ENCODE measurements at places on chromosomes 4 and X.
A peak's percentile ranks its signal among the peaks of the same experiment; 100 is the strongest.

DNA sequence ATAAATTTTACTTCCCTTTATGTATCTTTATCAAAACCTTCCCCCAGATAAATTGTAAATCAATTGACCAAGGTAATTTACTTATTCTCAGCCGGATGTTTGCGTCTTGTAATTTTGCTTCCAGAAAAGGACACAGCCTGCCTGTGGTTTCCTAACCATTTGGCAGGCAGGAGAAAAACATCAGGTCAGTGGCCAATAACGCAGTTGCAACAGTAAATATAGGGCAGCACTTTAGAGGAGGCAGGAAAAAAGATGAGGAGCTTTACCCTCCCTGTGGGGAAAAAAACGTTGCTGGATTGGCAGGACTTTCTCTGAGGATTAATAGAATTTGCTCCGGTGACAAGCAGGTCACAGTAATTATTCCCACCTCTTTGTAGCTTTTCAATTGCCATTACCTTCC is 2618.1 kb downstream of the ARAP2 start:
- no peak for DNase-seq

DNA sequence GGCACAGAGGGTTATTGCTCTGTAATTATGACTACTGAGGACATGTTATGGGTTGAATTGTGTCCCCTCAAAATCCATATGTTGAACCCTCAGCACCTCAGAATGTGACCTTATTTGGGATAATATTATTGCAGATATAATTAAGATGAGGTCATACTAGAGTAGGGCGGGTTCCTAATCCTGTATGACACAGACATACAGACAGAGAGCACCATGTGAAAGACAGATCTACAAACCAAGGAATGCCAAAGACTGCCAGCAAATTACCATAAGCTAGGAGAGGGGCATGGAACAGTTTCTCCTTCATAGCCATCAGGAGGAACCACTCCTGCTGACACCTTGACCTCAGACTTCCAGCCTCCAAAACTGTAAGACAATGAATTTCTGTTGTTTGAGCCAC is 115.2 kb upstream of the OTUD4 start:
- no peak for DNase-seq

DNA sequence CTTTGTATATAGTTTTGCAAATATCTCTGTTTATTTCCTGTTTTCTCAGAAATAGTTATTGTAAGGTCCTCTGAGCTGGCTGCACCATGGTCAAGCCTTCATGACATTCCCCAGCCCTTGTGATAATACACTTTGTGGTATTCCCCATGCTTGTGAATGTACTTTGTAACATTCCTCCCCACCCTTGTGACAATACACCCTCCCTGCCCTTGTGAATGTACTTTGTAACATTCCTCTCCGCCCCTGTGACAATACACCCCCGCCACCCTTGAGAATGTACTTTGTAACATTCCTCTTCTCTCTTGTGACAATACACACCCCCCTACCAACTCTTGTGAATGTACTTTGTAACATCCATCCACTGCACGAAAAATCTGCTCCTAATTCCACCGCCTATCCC is 530.7 kb downstream of the CENPC start:
- no peak for DNase-seq

GRCh38 chr4:34664051-34664450 is 1580.3 kb downstream of the ARAP2 start:
- DNase-seq: no peak

DNA sequence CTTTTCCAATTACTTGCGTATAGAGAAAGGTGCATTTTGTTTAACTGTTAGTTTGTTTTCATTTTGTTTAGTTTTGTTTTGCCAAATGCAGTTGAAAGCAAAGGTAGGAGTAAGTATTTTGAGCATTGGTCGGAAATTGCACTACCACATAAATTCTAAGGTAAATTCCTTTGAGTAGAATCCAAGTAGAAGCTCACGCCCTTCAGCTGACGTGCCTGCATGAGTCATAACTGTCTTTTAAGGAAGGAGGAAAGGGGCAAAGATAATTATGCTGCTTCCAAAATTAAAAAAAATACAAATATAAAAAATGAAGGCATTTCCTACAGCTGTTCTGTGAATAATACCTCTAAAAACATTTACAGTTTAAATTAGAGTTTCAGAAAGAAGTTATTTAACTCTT is 110.2 kb upstream of the MYOZ2 start:
- DNase-seq: no peak

DNA sequence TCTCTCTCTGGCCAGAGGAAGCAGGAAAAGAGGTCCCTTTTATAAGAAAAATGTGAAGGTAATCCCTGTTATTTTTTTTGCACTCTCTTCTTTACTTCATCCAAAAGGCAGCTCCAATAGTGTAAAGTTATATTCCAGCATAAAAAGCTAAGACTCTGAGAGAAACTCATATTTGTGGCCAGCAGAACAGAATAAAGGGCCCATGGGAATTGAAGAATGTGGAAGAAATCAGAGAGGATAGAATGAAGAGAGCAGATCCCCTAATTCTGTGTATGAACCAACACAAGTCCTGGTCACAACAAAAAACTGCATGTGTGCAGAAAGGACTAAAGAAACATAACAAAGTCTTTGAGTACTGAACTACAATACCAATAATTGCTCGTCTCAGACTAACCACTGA is 22.3 kb downstream of the RPS6KA6 start:
- no peak for DNase-seq

DNA sequence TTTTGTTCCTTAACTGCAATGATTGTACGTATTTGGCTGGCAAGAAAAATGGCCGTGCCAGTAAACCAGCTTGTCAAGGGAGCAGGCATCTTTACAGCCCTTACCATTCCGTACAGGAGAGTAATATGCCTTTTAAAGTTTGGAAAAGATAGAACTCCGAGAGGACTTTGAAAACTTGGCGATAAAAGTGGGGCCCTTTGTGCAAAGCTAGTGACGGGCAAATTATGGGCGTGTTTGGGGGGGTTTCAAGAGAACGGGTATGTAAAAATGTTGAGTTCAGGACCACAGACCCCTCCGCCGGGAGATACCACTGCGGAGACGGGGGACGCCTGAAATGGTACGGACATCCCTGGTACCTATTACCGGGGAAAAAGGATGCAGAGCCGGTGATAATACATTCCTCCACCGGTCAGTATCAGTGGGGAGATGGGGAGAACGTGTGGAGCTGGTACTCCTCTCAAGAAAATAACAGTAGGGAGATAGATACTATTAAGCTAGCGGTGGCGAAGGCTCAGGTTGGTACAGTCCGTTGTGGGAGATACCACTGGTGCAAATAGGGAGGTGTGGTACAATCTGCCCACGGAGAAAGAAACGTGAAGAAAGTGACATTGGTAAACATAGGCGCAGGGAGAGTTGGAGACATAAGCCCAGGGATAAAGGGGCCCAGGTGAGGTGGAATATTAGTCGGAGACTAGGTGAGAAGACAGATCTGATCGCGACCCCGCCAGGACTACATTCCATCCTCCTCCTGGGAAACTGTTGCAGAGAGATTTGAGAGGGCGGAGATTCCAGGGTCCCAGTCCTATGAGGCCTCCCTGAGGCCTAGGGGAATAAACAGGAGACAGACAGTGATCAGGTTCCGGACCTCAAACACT is 14.5 kb downstream of the SPACA5 start:
- peak; percentile 79 for DNase-seq

DNA sequence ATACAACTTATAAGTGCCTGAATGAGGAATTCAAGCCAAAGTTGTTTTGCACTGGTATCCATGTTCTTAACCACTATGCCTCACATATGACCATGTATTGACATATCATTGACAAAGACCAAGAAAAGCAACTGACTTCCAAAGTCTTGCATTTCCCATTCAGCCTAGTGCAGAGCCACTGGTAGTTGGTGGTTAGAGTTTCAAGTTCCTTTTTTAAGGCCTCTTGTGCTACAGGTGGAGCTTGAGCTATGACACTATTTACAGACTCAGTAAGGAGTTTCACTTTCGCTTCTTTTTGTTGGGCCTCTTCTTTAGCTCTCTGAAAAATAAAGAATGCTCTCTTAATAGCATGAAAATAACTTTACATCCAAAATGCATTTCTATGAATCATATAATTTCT is 763.0 kb downstream of the DMD start:
- peak; percentile 8 for DNase-seq
